ENCODE measurements at places on chromosomes 1 and 21. TPM values are rescaled to one million over a fixed set of nuclear protein-coding genes. Genes with fewer than 3 reads are reported as not detected.

Gene AKR1A1
- 120 TPM for total RNA-seq

Gene LRRC71
- total RNA-seq = not detected

Gene POU2F1
- 31.5 TPM for total RNA-seq

Gene EXO1
- total RNA-seq = 0.83 TPM

Gene SPAG17
- total RNA-seq = 6.1 TPM

Gene PTCH2
- total RNA-seq = 1.5 TPM

Gene SH2D2A
- total RNA-seq = 6.7 TPM

Gene KCNJ9
- not detected for total RNA-seq

Gene RHD
- total RNA-seq = not detected

Gene LCK
- total RNA-seq = 3.8 TPM

Gene MSH4
- total RNA-seq = 0.55 TPM

Gene AQP10
- not detected for total RNA-seq

Gene ADGRL4
- 31.7 TPM for total RNA-seq

Gene MARK1
- 34.8 TPM for total RNA-seq

Gene C1orf141
- not detected for total RNA-seq

Gene KRTAP11-1
- not detected for total RNA-seq

Gene KMO
- 0.18 TPM for total RNA-seq

Gene NUAK2
- 0.96 TPM for total RNA-seq

All from ureter (tissue), 1 donor.